Forelimb muscle (tissue), 1 donor: ENCODE measurements at places on chromosomes 3 and 15. TPM values are rescaled to one million over a fixed set of nuclear protein-coding genes. Genes with fewer than 3 reads are reported as not detected.

The UCN2 gene
- 0.19 TPM for polyA plus RNA-seq

The RNF123 gene
- polyA plus RNA-seq, result 42.5 TPM

The ICE2 gene
- polyA plus RNA-seq, result 37.5 TPM

The NDN gene
- 198 TPM for polyA plus RNA-seq

The TRPM1 gene
- polyA plus RNA-seq, result not detected
